ENCODE measurements at places on chromosomes 1 and 21. TPM values are rescaled to one million over a fixed set of nuclear protein-coding genes. Genes with fewer than 3 reads are reported as not detected.

DNA sequence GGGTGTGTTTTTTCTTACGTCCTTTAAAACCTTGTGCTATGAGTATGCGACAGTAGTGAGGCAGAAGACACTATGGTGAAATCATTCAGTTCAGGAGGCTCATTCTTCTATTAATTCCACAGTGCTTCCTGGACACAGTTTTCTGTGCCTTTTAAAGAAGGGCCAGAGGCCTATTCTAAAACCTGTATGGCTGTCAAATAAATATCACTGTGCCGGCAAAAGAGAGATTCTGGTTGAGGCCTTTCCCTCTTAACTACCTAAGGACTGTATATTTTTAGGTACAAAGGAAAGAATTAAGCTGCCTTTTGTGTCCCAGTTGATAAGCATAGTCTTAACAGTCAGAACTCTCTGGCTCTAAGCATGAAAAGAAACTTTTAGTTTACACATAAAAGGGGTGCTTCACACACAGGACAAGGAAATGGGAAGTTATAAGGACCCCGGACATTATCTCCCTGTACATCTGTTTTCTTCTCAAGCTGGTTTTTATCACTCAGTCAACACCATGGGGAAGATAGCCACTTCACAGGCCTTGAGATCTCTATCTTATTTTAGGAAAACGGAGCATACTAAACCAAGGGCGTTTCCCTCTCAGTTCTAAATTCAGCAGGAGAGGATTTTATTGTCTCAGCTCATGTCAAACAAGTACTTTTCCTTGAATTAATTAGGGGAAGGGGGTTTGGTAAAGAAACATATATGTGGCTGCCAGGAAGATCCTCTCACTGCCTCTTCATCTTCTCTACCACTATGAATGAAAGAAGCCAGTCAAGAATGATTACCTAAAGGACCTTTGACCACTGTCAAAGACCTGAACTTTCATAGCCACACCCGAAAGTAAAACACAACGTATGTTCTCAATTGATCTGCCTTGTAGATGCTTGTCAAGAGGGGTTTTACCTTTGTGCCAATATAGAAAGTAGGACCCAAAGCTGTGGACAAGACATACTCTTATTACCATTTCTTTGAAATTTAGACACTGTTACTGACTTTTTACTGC lies 71.4 kb upstream of the HSPA13 start:
- no peak for DNase-seq
- peaks cover 21% of the 10 kb centered on the region for H3K4me1 ChIP-seq
- no peak overlapping the region for H3K4me3 ChIP-seq
- no peaks in the 10 kb centered on the region for H3K36me3 ChIP-seq

The OR2G6 gene
- not detected for total RNA-seq

- no peak overlapping the region for H3K4me3 ChIP-seq
- no peak for DNase-seq
- no peak overlapping the region for H3K27ac ChIP-seq
- H3K27me3 ChIP-seq: no peaks in the 10 kb centered on the region
Measured at GRCh38 chr1:154142358-154142757, 12.5 kb downstream of the NUP210L start.

GRCh38 chr1:195958131-195958530 lies 650.1 kb downstream of the KCNT2 start:
- H3K36me3 ChIP-seq: no peaks in the 10 kb centered on the region
- no peak overlapping the region for H3K4me3 ChIP-seq
- no peaks in the 10 kb centered on the region for H3K27me3 ChIP-seq
- H3K27ac ChIP-seq: no peak overlapping the region
- no peaks in the 10 kb centered on the region for H3K4me1 ChIP-seq

GRCh38 chr1:208837242-208837641 lies 593.1 kb upstream of the PLXNA2 start:
- DNase-seq: no peak
- no peaks in the 10 kb centered on the region for H3K4me1 ChIP-seq
- H3K4me3 ChIP-seq: no peak overlapping the region
- H3K27me3 ChIP-seq: no peaks in the 10 kb centered on the region
- no peak overlapping the region for H3K27ac ChIP-seq
- no peaks in the 10 kb centered on the region for H3K36me3 ChIP-seq

DNA sequence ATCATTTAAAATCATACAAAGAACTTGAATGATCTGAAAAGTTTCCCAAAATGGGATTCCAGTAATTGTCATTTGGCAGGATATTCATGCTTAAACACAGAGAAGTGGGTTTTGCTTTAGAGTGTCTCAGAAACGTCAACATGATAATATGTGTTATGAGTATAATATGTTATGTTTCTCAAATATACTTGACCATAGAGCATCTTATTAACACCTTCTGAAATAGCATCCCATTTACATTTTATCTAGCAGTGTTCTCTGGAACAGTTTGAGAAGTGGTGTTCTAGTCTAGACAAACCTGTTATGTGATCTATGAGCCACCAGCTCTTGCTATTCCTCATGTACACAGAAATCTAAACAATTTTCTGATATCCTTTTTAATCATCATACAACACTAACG lies 588.8 kb upstream of the PBX1 start:
- H3K4me1 ChIP-seq: no peaks in the 10 kb centered on the region
- no peak for DNase-seq
- H3K27me3 ChIP-seq: no peaks in the 10 kb centered on the region
- no peaks in the 10 kb centered on the region for H3K36me3 ChIP-seq
- H3K27ac ChIP-seq: no peak overlapping the region
- no peak overlapping the region for H3K4me3 ChIP-seq

DNA sequence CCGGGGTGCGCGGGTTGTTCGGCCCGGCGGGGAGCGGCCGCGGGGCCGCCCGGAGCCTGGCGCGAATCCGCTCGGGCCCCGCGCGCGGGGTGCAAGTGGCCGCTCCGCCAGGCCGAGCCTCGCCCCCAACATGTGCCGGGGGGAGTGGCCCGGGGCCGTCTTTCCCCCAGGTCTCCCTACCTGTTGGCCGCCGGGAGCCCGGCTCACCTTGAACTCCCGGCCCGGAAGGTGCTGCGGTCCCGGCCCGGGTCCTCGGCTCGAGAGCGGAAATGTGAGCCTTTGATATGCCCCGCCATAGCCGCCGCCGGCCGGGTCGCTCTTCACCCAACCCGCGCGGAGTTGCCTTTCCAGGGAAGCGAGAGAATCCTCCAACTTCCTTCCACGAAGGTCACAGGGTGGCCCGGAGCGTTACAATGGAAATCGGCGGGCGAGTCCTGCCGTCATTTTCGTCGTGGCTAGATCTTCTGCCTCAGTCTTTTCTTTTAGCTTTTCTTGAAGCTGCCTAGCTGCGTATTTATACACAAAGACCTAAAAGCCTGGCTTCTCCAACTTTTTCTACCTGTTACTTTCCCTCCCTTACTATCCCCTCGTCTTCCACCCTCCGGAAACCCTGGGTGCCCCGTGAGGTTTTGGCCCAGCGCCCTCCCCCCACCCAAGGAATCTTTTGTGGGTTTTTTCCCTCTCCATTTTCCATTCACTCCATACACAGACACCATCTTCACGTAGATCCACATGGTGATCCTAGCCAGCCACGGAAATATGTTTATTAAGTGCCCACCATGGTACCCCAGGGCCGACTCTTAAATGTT lies 867 bp downstream of the PTGFRN start:
- no peaks in the 10 kb centered on the region for H3K27me3 ChIP-seq
- peaks cover 19% of the 10 kb centered on the region for H3K4me1 ChIP-seq
- no peak overlapping the region for H3K27ac ChIP-seq
- DNase-seq: peak; percentile 44
- H3K36me3 ChIP-seq: no peaks in the 10 kb centered on the region

GRCh38 chr1:19932866-19933265 lies 9.4 kb upstream of the PLA2G2E start:
- no peak overlapping the region for H3K4me3 ChIP-seq
- H3K27ac ChIP-seq: no peak overlapping the region
- no peak for DNase-seq
- H3K27me3 ChIP-seq: no peaks in the 10 kb centered on the region

Measured in CD4-positive, alpha-beta memory T cell (primary cell).